ENCODE measurements at places on chromosomes 1 and 21.

DNA sequence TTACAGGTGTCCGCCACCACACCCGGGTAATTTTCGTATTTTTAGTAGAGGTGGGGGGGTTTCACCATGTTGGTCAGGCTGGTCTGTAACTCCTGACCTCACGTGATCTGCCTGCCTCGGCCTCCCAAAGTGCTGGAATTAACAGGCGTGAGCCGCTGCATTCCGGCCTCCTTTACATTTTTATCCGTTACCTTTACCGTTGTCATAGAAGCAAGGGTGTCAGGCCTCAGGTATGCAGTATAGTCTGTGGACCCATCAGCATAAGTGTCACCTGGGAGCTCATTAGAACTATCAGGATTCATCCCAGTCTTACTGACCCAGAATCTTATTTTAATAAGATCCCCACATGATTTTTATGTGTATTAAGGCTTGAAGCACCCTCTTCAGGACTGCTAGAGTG is 5.4 kb downstream of the CDC42 start:
- DNase-seq: no peak

DNA sequence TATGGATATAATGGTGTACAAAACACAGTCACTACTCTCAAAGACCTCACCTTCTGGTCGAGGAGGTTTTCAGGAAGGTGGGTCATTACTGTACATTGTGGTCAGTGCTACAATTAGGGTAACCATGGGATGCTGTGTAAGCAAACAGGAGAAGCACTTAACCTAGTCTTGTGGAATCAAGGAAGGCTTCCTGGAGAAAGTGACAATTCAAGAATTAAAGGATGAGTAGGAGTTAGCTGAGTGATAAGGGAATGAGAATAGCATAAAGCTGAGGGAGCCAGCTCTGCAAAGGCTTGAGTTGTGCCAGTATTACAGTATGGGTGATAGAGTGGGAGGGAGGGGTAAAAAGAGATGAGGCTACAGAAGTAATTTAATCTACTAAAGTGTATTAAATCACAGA is 17.2 kb downstream of the NEXN start:
- no peak for DNase-seq

GRCh38 chr1:44620072-44620471 is 54.2 kb downstream of the TMEM53 start:
- no peak for DNase-seq

GRCh38 chr1:239587574-239588369 is 201.4 kb downstream of the CHRM3 start:
- DNase-seq: no peak

DNA sequence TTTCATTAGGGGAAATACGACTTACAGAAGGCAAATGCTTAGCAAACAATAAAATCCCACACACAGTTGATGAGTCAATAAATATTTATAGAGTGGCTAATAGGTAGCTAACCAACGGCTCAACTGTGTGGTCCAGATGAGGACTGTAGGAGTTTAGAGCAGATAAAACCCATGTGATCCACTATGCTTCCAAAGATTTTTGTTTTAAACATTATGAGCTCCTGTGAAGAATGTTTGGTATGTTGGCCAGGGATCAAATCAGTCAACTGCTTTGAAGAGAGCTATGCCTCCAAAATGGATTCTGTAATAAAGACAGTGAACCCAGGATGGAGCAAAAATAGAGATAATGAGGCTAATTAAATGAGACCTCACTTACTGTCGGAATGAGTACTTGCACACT is 72.3 kb upstream of the COL11A1 start:
- DNase-seq: no peak

GRCh38 chr1:8540261-8540941 is 222.5 kb downstream of the SLC45A1 start:
- DNase-seq: no peak

GRCh38 chr1:12051361-12051760 is 11.7 kb upstream of the TNFRSF8 start:
- no peak for DNase-seq

DNA sequence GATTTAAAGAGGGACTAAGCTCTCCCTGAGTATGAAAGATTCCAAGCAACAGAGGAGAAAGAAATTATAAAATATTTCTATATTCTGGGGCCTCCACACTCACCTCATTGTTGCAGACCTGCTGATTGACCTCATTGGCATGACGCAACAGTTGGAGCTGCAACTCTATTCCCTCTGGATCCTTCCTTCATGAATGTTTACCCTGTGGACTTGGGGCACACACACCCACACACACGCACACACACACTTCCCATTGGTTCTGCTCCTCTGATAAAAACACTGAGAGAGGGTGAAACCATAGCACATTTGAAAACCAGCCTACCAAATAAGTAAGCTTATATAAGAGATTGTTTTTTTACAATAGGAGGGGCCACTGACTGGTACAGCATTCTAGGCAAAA is 159.1 kb downstream of the BRINP2 start:
- DNase-seq: no peak

- no peak for DNase-seq
Measured at GRCh38 chr1:230791986-230792564, 44.9 kb downstream of the CAPN9 start.

- DNase-seq: no peak
Measured at GRCh38 chr1:210944252-210944651, 189.7 kb downstream of the KCNH1 start.

GRCh38 chr1:29832936-29833335 is 596.6 kb downstream of the PTPRU start:
- no peak for DNase-seq

DNA sequence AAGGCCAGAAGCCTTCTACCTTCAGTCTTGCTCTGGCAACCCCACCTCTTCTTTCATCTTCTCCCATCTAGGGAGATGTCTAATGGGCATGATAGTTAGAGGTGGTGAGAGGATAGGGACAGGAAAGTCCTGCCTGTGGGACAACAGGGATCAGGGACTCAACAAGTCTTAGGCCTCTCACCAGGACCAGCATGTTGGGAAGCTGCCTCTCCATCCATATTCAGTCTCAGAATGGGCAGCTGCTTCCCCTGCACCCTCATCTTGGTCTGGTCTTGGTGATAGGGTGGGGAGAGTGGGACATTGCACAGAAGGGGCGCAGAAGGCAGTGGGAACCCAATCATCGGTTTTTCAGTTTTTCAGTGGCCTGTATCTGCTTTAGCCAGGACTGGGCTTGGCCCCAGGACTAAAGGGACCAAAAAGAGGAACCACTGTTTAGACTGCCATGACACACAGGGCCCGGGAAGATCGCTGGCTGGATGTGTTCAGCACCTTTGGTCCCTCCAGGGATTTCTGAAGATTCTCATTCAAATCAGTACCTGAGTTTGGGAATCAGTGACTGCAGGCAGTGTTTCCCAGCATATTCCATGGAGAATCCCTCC is 12.7 kb downstream of the RHEX start:
- DNase-seq: no peak

DNA sequence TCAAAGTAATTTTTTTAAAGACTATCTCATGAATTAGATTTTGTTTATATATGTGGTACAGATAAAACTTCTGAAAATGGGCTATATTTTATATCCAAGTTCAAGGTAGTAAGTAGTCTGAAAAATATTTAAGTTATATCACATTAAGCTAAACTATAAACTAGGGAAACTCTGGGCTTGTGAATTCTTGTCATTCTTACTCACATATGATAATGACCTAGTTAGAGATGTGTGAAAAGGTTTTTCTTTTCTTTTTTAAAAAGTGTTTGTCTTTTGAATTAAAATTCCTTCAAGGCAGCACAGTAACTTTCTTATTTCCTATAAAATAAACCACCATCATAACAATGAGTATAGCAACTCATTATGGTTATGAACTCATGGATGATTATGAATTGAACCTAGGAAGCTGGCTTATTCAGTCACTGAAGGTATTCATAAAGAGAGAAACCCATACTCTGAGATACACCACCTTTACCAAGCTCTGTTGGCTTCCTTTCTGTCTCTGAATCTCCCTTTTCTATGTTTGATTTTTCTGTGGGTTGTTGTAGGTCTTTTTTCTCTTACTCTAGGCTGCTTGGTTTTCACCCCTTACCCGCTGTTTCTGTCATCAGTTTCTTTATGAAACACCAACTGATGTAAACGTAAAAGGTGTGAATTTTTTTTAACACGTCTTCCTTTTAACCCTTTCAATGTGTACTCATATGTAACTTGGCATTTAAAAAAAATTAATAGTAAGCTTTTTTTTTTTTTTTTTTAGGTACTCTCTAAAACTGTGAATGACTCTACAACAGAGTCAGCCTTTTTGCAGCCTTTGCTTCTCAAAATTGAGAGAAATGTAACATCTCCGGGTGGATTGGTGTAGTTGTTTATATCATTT is 25.2 kb downstream of the IL12RB2 start:
- no peak for DNase-seq

- DNase-seq: no peak
Measured at GRCh38 chr1:24048205-24048869, 63.6 kb downstream of the MYOM3 start.

DNA sequence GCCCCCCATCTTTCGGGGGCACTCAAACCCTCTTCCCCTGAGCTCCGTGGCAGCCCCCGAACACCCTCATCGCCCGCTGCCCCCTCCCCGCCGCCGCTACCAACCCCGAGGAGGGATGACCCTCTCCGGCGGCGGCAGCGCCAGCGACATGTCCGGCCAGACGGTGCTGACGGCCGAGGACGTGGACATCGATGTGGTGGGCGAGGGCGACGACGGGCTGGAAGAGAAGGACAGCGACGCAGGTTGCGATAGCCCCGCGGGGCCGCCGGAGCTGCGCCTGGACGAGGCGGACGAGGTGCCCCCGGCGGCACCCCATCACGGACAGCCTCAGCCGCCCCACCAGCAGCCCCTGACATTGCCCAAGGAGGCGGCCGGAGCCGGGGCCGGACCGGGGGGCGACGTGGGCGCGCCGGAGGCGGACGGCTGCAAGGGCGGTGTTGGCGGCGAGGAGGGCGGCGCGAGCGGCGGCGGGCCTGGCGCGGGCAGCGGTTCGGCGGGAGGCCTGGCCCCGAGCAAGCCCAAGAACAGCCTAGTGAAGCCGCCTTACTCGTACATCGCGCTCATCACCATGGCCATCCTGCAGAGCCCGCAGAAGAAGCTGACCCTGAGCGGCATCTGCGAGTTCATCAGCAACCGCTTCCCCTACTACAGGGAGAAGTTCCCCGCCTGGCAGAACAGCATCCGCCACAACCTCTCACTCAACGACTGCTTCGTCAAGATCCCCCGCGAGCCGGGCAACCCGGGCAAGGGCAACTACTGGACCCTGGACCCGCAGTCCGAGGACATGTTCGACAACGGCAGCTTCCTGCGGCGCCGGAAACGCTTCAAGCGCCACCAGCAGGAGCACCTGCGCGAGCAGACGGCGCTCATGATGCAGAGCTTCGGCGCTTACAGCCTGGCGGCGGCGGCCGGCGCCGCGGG is 837 bp downstream of the FOXD3 start:
- no peak for DNase-seq

- no peak for DNase-seq
Measured at GRCh38 chr1:78054559-78054958, 8.8 kb downstream of the GIPC2 start.

DNA sequence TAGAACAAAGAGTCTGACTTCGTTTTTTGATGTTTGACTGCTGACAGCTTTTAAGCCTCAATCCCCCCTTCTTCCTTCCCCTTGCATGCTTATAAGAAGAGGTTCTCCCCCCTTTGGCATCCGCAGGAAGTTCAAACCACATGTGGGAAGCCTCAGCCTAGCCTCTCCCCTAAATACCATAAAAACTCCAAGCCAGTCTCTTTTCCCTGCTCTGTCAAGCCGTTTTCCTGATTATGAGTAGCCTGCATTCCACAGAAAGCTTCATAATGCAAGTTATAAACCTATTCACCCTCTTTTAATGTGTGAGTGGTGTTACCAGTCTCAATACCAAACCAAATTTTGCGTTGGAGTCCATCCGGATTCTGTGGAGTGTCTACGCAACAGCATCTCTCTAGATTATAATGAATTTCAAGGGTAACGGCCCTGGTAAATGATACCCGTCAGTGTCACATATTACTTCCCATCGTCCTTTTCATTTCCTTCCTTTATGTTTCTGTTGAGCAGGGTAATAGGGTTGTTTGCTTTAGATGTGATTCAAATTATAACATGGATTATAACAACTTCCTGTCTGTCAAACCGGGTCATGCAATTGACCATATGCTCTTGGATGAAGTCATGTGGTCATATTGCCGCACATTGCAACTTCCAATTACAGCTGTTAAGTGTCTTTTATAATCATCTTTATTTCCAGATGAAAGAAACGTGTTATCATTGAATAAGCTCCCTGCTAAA is 717.5 kb downstream of the RWDD3 start:
- DNase-seq: no peak

- DNase-seq: no peak
Measured at GRCh38 chr1:46643368-46643775, 24.8 kb downstream of the ATPAF1 start.

GRCh38 chr1:31545927-31546540 is 30.3 kb upstream of the TINAGL1 start:
- no peak for DNase-seq

DNA sequence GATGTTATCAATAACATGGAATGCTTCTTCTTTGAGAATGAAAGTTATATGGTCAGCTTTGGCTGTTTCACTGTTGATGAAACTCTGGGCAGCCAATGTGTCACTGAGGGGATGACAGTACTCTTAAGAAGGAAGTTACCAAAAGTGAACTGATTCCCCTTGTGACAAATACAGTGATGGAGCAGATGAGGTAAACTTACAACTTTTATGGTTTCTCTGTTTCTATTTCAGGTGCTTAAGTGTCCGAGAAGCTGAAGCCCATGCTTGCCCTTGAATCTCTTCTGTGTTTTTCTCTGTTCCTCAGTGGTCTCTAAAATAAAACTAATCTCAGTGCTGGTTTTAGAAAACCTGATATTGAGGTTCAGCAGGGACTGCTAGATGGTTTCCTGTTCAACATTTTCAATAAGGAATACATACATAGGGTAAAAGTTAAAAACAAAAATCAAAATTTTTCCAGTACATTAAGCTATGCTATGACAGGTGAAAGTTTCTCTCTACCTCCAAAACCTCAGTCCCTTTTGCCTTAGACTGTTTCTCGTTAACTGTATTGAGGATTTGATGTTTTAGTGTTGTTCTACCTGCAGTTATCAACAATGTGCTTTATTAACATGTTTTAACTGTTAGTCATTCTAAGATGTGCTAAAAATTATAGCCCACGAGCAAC is 454.4 kb upstream of the ADGRL4 start:
- DNase-seq: no peak

DNA sequence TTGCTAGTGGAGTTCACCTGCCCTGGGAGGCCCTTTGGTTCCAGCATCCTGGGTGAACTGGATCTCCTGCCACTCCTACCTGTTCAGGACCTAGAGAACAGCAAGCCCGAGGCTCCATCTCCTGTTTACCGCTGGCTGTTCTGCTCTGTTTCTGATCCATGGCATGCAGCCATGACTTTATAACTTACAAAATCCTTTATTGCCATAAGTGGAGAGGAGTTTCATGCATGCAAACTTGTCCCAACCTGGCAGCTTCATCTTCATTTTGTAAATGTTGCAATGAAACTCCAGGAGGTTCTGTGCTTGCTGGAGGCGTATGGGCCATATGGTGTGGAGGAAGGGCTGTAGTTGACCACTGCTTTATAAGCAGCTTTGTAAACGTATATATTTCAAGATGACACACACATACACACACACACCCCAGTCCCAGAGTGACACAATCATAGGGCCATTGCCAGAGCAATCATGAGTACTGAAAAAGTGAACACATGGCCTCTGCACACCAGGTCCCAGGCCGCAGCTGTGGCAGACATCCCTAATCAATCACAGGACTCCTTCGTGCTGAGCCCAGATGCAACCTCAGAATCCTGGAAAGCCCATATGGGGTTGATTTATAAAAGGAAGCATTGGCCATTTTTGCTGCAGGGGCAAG is 69.0 kb downstream of the UBIAD1 start:
- DNase-seq: no peak
